ENCODE measurements at places on chromosomes 2 and 18.

DNA sequence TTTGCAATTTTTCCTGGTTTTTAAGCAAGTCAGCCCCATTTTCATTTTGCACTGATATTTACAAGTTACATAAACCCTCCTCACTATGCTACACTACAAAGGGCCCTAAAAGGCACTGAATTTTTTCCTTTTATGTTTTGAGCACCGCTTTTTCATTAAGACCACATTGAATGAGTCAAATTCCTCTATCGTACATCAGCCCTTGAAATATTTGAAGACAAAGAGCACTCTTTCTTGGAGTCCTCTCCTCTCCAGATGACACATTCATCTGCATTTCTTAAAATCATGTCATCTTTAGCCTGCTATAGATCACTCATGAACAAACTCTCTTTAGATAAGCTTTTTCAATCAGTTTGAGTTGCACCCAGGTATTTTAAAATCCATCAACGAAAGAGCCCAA, 306.6 kb upstream of the SOX11 start:
- DNase-seq = no peak

DNA sequence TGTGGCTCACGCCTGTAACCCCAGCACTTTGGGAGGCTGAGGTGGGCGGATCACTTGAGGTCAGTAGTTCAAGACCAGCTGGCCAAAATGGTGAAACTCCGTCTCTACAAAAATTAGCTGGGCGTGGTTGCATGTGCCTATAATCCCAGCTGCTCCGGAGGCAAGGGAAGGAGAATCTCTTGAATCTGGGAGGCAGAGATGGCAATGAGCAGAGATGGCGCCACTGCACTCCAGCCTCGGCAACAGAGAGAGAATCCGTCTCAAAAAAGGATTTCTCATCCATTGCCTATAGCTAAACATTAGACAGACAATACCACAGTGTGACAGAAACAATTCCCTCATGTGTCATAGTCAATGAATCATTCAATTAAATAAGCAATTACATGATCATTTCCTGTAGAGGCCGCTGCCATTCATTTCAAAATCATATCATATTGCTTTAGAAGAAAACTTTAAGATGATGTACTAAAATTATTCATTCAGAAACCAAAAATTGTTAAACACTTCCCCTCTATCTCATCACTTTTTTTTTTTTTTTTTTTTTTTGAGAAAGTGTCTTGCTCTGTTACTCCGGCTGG, 69.5 kb upstream of the TGIF1 start:
- no peak for DNase-seq

- DNase-seq = no peak
Measured at GRCh38 chr2:221137385-221137784, 434.7 kb downstream of the EPHA4 start.

DNA sequence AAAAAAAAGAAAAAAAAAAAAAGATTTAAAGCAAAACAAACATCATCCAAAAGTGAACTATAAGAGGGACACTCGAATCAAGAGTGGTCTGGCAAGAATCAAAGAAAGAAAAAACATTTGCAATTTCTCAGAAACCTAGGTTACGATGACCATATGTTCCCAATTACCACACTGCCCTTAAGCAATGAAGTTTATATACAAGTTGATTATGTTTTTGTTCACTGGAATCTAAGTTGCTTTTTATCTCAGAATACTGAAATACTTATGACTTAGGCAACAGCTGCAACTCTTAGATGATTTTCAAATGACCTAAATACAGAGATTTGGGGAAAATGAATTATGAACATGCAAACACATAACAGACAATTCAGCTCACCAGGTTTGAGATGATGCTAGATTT, 597.1 kb upstream of the CHAC2 start:
- DNase-seq = no peak
